Stimulated activated CD4-positive, alpha-beta T cell treated with anti-CD3 and anti-CD28 coated beads, TNF-alpha, amount 100 ng/mL, for 48 hours (primary cell): ENCODE measurements at places on chromosomes 2 and 18.

GRCh38 chr2:59249441-59250306 is 1008.5 kb upstream of the FANCL start:
- no peak for DNase-seq

DNA sequence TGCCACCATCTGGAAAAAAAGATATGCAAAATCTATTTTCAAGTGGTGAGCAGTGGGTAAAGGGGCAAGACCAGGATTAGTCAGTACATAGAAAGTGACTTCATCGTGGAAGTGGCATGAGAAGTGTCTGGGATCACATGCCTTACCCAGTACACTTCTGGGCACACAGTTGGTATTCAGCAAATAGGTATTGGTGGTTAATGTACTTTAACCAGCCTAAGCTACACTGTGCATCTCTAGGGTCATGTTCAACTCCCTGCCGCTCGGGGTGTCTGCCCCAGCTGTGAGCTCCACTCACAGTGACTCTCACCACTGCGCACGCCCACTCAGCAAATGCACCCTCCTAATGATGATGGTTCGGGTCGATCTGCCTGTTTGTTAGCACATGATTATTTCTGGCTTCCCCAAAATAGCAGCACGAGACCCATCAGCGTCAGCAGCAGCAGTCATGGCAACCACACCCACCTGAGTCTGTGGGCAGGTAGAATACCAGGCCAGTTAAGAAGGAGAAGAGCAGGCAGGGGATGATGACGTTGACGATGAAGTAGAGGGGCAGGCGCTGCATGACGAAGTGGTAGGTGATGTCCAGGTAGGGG is 11.1 kb downstream of the CHRNA1 start:
- DNase-seq = no peak

GRCh38 chr2:119015845-119016244 is 73.9 kb downstream of the MARCO start:
- DNase-seq = no peak

DNA sequence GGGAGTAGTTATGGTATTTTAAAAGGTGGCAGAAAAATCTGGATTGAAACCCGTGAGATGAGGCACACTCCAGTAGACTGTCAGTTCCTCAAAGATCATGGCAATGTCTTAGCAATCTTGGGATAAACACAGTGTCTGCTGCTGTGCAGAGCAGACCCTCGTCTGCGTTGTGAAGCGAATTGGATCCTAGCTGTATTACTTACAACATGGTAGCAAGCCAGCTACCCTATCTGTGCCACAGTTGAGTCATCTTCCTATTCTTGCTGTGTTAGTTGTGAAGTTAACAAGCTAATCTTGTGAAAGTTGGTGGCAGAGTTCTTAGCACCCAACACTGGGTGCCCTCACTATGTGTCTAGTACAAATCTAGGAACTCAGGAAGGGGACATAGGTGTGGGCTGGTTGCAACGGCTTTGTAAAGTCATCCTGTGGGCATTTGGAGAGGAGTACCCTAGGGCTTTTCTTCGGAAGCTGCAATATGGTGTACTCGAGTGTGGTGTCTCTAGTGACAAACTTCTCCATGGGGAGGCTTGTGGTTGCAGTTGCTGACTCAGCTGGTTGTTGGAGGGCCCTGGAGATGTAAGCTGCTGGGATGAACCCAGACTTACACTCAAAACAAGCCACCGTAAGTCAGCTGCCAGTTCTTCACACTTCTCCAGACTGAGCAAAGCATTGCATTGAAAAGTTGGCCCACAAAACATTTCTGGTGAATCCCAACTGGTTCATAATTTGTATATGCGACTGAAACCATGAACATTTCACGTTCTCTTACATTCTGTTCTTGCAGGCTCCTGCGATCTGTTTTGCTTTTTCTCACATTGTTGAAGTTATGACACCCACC is 61.5 kb downstream of the ADCYAP1 start:
- no peak for DNase-seq
